ENCODE measurements at places on chromosomes 5 and 9. TPM values are rescaled to one million over a fixed set of nuclear protein-coding genes. Genes with fewer than 3 reads are reported as not detected.

DNA sequence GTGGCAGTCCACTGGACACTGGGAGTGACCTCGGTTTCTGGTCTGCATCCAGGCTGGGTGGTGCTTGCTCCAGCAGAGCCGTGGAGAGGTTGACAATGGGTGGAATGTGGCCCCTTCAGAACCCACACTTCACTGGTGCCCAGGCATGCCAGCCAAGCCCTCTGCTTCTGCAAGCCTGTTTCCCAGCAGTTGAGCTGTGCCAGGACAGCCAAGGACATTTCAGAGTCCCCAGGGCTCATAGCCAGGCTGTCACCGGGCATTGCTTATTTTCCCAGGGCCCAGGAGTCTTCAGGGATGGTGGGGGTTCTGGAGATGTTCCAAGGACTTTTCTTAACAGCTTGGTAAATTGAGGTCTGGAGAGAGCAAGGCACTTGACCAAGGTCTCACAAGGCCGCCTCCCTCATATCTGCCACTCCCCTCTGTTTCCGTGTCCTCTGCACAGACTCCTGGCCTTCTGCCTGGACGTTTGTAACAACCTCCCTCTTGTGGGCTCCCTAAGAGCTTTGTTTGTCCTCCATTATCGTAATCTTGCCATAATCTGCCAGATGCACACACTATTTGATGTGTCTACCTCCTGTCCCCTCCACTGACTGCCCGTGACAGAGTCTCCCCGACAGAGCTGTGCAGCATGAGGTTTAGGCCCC is 3.8 kb upstream of the NDST1 start:
- no peaks in the 10 kb centered on the region for H3K36me3 ChIP-seq
- H3K27ac ChIP-seq = no peak overlapping the region
- H3K4me3 ChIP-seq = no peak overlapping the region

- H3K4me1 ChIP-seq = peaks cover 35% of the 10 kb centered on the region
- peak within 1 kb of the TSS; percentile 89 for H3K27ac ChIP-seq
- peaks cover 4% of the 10 kb centered on the region for H3K36me3 ChIP-seq
Measured at GRCh38 chr9:69173891-69174615, at the start of gene TJP2. Gene TJP2 (plus strand): TSS chr9:69174277. CDS start chr9:69174373, 96 bp downstream.

- H3K27ac ChIP-seq = no peak overlapping the region
- no peaks in the 10 kb centered on the region for H3K36me3 ChIP-seq
- no peak overlapping the region for H3K4me3 ChIP-seq
- peaks cover 5% of the 10 kb centered on the region for H3K27me3 ChIP-seq
- no peak for ATAC-seq
Measured at GRCh38 chr5:173707392-173707791, 90.9 kb upstream of the BOD1 start.

DNA sequence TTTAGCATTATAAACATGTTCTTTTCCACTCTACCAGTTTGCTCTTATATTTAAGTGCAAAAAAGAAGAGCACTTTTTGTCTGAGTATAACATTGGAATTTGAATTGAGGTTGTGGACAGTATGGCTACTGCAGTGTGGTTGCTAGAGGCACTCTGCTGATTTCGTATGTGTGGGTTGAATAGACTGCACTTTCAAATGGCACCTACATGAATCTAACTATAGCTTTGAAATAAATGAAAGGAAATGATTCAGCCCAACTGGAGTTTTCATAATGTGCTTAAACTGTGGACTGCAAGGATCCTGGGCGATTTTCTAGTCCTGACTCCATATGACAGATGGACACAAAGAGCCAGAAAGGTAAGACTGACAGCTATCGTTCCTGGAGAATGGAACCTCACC is 657.6 kb upstream of the RIOK2 start:
- no peaks in the 10 kb centered on the region for H3K36me3 ChIP-seq

Gene IFNA2
- not detected for total RNA-seq

Data from activated T-helper 17 cell treated with anti-CD3 and anti-CD28 coated beads, Interleukin-2, amount 50 U/mL, for 72 hours (primary cell).